ENCODE measurements at places on chromosomes 12 and 14.

DNA sequence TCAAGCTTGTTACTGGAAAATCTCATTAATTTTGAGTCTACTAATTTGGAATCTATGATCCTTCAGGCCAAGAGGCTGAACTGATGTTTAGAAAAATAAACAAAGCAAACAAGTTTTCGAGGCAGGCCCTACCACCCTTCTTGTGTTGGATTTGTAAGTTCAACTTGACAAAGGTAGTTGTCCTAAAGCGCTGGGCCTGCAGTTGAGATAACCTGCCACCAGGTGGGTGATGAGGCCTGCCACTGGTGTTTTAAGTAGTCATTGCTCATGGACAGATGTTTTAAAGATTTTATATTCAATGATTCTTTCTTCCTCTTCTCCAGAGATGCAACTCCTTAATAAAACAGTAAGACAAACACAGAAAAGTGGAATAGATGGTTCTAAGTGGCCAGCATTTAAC, 19.4 kb downstream of the ACVRL1 start:
- DNase-seq, result no peak

- no peak for DNase-seq
These were observed 79.9 kb downstream of the ACACB start for GRCh38 chr12:109196332-109196731.

DNA sequence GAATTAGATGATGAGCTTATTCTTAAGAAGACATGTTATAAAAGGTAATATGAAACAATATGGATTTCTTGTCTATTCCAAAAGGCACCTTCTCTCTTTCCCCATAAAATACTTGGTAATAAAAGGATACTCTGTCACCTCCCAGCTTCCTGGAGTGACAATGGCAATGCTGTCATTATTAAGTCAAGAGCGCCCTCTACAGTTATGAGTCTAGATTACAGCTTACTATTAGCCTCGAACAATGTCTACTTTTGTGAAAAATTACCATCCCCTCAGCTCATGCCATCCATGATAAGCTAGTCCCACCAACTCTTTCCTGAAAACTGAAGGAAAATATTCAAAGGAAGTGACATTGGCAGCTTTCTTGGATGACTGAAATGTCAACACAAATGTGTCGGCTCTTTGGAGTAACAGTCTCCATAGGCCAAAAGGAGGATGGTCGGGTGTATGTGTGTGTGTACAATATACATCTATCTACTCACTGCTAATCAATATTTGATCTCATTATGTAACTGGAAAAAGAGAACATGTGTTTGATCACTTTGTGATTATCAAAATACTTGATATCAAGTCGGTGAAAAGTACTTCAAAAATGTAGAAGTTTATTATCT, 48.7 kb upstream of the CDKN3 start:
- DNase-seq, result peak; percentile 25

GRCh38 chr14:93317875-93318807, 14.7 kb downstream of the BTBD7 start:
- DNase-seq, result peak; percentile 58

DNA sequence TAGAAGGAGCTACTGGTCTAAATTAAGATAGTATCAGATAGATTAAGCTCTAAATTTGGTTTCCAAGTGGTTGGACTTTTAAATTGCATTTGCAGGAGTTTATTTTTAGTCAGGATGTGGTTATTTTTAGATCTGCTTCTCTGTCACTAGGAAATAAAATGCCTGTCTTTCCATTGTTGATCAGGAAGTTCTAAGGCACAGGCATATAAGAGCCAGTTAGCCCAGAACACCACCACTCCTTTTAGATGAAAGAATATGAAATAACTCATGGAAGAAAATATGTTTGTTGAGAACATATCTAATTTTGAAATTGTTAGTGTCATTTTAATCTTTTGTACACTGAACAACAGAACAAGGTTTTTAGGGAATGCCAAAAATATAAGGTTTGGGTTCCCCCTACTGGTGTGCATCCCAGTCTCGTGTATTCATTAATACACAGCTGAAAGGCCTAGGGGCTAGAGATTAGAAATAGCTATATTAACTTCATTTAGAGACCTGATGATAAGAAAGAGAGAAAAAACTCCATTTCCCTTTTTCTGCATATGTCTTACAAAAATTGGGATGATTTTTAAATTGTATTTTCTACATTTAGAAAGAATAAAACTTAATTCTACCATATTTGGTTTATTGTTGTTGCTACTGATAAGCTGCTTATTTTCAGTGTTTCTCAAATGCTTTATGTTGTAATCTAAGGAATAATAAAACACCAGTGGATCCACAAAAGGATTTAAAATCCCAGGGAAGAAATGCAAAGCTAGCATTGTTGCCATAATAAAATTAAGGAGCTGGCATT, 67.2 kb downstream of the RIC8B start:
- no peak for DNase-seq

DNA sequence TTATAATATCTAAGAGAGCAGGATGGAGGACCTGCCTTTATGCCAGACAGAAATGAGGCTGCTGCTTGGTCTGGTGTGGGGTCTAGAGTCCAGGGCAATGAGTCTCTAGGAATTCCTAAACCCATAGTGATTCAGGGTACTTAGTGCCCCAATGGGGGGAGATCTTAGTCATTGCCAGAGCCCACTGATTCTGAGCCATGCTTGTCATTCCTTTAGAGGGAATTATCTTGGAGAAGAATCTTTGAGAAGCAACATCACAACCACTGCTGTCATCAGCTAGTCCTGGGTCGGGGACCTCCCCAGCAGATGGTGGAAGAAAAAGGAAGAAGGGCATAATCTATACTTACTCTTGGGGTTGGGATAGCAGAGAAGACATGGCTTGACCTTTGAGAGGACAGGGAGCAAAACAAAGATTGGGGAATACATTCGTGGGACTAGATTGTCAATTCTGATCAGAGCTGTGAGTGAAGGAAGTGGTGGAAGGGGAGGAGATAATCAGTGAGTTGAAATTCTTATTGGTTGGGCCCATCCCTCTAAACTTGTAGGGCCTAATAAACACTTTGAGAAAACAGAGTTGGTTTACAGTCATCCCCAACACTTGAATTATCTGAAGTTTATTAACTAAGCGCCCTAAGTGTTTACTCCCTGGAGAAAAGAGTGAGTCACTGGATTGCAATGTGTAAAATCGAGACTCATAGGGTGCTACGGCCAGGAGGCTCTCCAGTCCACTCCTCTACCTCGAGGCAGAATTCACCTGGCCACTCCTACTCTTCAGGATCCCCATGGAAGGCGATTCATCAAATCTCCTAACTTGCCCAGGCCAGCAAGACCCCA, 3.0 kb upstream of the KRT3 start:
- DNase-seq, result no peak

DNA sequence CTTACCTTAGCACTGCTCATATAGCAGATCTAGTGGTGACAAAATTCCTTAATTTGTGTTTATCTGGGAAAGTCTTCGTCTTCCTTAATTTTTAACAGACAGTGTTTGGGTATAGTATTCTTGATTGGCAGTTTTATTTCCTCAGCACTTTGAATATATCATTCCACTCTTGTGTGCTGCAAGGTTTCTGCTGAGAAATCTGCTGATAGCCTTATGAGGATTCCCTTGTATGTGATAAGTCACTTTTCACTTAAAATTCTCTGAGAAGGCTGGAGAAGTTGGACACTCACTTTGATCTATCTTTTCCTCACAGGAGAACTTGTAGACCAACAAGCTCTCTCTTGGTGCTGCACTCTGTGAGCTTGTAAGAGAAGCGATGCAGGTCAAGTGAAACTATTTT, 306.1 kb upstream of the RTL1 start:
- no peak for DNase-seq

DNA sequence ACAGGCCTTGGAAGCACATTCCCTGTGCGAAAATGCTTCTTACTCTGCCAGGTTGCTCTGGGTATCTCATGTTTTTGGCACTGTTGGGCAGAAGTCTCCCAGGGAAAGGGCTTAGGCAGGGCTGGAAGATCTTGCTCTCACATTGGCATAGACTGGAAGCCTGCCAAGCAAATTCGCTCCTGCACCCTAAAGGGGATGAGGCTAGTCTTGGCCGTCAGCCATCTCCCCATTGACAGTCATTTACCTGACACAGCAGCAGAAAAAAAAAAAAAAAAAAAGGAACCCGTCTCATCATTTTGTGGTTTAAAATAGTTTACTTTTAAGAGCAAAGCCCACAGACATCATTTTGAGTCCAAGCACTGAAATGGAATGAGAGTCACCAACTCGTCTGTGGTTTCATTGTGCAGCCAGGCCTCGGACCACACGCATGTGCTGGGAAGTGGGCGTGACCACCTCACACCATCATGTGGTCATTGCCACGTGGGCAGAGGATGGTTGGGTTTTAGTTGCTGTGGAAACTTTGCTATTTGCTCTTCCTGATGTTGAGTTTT, 84.8 kb downstream of the NRXN3 start:
- no peak for DNase-seq

DNA sequence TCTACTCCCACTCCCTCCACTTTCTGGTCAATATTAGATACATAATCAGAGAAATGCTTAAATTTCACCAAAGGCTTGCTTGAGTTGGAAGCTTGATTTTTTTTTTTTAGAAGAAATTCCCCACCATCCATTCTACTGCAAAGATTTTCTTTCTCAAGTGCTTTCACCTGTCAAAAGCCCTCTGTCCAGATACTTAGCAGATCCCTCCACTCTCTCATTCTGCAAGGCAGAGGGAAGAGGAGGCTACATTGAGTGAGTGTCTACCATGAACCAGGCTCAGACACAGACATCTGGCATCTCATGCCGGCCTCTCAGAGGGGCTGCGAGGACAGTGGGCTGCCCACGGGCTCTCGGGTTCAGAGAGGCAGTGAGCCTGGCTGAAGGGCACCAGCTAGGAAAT, 127.6 kb upstream of the GSC start:
- no peak for DNase-seq

- DNase-seq, result peak; percentile 77
These were observed 63.1 kb upstream of the STK38L start for GRCh38 chr12:27180906-27181505.

DNA sequence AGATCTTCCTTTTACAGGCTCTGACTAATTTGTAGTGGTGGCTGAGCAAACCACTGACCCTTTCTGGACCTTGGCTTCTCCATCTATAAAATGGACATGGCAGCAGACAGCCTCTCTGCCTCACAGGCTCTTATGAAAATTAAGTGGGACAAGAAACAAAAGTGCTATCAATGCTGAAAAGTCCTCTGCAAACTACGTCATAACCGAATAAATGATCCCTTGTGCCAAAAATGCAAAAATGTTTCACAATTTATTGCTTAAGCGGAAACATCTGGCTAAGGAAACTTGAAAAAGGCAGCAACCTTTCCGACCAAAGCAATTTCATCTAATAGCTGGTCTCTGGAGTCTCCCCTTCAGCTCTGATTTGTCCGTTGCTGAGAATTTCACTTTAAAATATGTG, 108.5 kb upstream of the PLXNC1 start:
- DNase-seq, result peak; percentile 10

GRCh38 chr12:84463741-84464495, 448.7 kb downstream of the SLC6A15 start:
- no peak for DNase-seq

Data from CD14-positive monocyte (primary cell).